Stimulated activated CD8-positive, alpha-beta memory T cell treated with anti-CD3 and anti-CD28 coated beads, Interleukin-2, amount 100 ng/mL, for 1 hour (primary cell): ENCODE measurements at places on chromosomes 7 and 10.

GRCh38 chr7:121744877-121745276, 128.1 kb upstream of the PTPRZ1 start:
- no peak for DNase-seq

DNA sequence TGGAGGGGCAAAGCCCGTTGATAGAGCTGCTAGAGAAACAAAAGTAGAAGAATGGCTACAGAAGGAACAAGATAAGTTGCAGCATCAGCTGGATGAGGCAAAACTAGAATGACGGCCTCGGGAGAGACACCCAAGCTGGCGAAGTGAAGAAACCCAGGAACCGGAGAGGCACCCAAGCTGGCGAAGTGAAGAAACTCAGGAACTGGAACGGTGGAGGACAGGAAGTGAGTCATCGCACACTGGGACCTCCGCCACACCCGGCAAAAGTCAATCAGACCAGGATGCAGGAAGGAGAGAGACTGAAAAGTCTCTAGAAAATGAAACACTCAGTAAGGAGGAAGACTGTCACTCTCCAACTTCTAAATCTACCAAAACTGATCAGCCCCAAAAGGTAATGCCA, 133.0 kb upstream of the NEBL start:
- DNase-seq: no peak

DNA sequence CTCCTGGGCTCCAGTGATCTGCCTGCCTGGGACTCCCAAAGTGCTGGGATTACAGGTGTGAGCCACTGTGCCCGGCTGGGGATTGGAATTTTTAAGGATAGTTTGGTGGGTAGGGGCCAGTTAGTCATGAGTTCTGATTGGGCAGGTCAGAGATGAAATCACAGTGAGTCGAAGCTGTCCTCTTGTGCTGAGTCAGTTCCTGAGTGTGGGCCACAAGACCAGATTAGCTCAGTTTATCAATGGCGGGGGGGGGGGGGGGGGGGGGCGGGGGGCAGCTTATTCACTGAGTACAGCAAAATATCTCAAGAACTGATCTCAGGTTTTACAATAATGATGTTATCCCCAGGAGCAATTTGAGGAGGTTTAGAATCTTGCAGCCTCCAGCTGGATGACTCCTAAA, 11.6 kb upstream of the ERCC6 start:
- DNase-seq: no peak

GRCh38 chr7:108018668-108019067, 15.7 kb upstream of the LAMB1 start:
- no peak for DNase-seq

DNA sequence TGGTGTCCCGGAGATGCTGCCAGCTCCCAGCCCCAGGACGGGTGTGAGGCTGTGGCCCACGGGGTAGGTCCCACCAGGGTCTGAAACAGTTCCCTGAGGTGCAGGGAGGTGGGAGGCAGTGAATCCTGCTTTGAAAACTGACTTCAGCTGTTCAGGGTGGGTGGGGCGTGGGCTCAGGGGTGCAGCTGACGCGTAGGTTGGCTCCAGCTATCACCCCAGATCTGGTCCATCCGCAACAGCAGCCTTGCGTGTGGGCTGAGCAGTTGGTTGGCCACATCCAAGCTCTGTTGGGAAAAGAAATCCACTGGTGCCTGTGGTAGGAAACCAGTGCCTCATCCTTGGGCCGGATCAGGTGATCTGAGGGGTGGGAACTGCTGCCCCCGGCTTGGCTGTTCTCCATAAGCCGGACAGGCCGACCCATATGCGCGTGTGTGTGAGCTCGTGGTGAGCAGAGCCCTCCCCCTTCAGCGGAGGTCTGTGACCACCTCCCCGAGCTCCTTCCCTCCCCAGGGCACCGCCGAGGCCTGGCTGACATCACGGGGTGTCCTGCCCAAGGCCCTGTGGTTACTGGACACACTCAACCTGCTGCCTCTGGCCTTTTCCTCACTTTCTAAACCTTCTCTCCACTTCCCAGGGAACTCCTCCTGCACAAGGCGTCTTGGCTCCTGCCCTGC, 15.4 kb upstream of the FAM20C start:
- no peak for DNase-seq

- DNase-seq: no peak
These were observed 37.2 kb downstream of the CUBN start for GRCh38 chr10:17092216-17092944.

GRCh38 chr10:28382525-28383269, 79.8 kb upstream of the MPP7 start:
- no peak for DNase-seq

- DNase-seq: no peak
These were observed 67.0 kb downstream of the MDFIC start for GRCh38 chr7:114988755-114989375.

- DNase-seq: no peak
These were observed 16.0 kb upstream of the INPP5A start for GRCh38 chr10:132521466-132522102.

DNA sequence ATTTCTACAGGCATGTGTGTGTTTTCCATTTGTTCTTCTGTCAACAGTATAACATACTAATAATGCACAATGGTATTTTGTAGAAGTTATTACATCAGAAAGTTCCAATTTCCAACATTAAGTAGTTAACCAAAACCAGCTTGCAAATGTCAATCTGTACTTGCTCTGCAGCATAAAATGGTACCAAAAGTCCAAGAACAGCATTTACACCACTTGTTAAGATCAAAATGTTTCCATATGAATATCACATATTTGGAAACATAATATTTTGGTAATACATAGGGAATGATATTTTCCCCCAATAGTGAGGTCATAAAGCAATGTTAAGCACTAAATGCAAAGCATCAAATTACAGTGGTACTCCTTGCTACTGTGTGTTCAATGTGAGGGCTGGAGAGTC, 162.1 kb downstream of the ZNF438 start:
- DNase-seq: no peak

- no peak for DNase-seq
These were observed 490.4 kb upstream of the SEMA3A start for GRCh38 chr7:84684836-84685480.

DNA sequence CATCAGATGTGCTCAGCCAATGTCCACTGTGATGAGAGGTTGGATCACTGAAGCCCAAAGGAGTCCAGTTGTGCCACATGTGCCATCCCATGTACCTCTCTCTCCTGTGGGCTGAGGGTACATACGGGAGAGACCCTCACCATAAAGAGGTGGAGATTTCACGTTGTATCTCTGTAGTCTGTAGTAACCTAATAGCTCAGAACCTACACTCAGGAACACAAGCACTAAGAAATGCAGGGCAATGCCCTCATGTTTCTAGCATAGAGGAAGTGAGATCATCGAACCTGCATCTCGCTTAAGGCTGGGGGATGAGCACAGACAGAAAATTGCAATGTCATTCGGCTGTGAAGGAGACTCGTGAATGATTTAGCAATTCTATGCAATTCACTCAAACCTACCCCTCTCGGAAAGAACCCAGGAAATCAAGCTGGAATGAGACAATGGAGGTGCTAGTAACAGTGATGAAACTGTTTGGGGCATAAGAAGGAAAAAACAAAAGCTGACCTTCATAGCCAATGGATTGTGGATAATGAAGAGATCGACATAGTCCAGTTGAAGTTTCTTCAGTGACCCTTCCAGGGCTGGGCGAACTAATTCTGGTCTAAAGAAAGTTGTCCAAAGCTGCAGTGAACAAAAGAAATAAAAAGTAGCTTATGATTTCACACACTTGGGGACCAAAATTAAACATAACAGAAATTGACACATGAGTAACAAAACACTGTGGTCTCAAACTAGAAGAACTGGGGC, 80.3 kb upstream of the UCN3 start:
- no peak for DNase-seq

GRCh38 chr10:122663516-122664130, 36.0 kb downstream of the C10orf120 start:
- DNase-seq: no peak

GRCh38 chr10:36676756-36677430, 448.5 kb upstream of the ANKRD30A start:
- no peak for DNase-seq

- DNase-seq: no peak
These were observed 14.4 kb upstream of the CUBN start for GRCh38 chr10:17144032-17144431.

DNA sequence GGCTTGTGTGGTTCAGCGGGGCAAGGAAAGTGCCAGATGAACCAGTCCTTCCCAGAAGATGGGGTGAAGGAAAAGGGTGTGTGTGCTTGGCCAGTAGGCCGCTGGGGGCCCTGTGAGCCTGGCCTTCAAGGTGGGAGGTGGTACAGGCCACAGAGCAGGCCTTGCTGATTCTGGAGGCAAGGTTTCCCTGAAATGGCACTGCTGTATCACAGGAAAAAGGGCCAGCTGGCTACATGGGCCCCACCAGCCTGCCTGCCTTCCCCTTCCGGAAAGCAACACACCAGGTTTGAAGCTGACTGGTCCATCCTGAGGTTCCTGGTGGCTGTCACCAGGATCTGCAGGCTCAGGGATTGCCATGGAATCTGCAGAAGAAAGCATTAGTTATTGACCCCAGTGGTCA, 12.5 kb downstream of the MMRN2 start:
- DNase-seq: no peak

- DNase-seq: no peak
These were observed 41.2 kb upstream of the PTPRZ1 start for GRCh38 chr7:121831801-121832200.

- no peak for DNase-seq
These were observed 119.0 kb downstream of the GRID1 start for GRCh38 chr10:86247588-86247987.

DNA sequence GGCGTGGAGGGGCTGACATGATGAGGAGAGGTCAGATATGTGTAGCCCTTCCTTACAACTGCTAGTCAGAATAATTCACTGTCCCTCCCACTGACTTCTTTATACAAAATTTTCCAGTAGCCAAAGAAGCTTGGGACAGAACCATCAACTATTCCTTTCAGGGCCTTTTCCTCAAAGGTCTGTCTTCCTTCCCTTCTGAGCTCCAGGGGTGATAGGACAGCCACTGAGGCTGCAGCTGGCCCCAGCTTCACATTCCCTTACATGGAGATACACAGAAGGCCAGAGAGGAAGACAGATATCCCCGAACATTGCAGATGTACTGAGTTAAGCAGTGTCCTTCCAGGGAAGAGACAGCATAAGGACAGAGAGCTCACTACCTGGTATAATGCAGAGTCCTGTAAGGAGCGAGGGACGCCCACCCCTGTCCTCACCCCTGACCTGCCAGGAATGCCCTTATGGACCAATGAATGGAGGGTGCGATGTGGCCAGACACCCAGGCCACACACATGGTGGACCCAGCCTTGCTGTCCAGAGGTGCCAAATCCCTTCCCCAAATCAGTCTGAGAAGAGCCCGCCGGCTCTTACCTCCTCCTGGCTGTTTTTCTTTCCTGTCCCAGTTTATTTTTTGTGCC, 754.7 kb downstream of the GRID1 start:
- no peak for DNase-seq

- no peak for DNase-seq
These were observed 64.5 kb downstream of the DNMBP start for GRCh38 chr10:99945263-99945662.

DNA sequence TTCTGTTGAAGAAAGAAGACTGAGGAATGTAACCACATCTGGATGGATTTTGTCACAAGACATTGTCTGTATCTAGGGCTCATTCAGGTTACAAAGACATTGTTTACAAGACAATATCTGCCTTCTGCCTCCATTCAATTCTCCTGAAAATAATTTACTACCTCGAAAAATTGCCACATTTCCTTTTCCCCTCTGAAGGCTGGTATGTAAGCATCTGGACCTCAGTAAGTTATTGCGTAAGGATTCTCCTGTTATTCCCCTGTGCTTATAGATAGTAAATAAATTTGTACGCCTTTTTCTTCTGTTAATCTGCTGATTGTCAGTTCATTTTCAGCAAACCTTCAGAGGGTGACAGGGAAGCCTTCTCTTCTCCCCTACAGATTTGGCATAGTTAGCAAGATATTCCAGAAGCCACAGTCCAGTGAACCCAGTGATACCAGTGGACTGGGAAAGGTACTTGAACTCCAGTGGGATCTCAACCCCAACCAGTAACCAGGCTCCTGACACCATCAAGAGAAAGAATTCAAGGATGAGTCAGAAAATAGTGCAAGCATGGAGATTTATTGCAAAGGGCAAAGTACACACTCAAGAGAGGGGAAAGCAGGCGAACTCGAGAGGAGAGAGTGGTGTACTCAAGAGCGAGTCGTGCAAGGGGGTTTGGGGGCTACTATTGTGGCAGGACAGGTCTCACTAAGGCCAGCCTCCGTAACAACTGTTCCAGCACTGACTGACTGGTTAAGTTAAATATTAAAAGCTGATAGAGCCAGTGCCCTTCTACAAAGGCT, 706.9 kb upstream of the GHITM start:
- no peak for DNase-seq

DNA sequence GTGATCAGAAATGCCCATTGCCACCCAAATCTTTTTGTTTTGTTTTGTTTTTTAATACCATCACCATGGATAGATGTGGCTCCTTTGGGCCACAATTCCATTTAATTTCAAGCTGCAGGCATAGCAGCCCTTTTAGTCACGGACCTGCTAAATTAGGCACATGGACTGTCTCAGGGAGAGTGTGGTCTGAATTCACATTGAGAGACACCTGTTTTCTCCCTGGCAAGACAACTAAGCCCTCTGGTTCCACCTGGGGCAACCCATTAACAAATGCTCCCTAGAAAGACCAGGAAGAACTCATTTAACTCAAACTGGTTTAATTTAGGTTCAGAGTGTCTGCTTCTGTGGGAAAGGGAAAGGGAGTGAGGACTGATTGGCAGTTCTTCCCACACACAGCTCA, 88.2 kb upstream of the ANKRD1 start:
- no peak for DNase-seq

DNA sequence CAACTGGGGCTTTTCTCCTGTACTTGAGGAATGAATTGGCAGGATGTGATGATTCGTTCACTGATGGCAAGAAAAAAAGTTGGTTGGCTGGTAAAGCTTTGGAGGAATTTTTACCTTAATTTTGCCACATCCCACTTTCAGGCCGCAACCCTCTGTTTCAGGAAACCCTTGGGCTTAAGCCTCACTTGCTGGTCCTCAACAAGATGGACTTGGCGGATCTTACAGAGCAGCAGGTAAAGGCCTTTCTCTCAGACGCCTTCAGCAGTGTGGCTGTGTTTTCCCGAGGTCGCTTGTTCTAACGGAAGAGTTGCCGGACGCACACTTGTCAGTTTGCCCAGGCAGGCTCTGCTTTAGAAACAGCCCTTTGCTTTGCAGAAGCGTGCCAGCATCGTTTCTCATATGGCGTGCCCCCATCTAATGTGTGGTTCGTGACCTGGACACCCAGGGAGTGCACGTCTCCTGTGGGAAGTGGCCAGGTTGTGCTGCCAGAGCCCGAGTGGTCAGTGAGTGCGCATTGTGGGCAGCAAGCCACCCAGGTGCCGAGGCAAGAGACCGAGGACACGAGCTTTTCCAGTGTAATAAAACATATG, 2.2 kb downstream of the MTG1 start:
- DNase-seq: no peak
